ENCODE measurements at places on chromosomes 2 and 18. TPM values are rescaled to one million over a fixed set of nuclear protein-coding genes. Genes with fewer than 3 reads are reported as not detected.

GRCh38 chr2:225558399-225559071 is 159.0 kb downstream of the NYAP2 start:
- no peak overlapping the region for H3K4me3 ChIP-seq
- peaks cover 35% of the 10 kb centered on the region for H3K27me3 ChIP-seq
- peaks cover 7% of the 10 kb centered on the region for H3K4me1 ChIP-seq
- H3K27ac ChIP-seq = no peak overlapping the region
- no peaks in the 10 kb centered on the region for H3K36me3 ChIP-seq

DNA sequence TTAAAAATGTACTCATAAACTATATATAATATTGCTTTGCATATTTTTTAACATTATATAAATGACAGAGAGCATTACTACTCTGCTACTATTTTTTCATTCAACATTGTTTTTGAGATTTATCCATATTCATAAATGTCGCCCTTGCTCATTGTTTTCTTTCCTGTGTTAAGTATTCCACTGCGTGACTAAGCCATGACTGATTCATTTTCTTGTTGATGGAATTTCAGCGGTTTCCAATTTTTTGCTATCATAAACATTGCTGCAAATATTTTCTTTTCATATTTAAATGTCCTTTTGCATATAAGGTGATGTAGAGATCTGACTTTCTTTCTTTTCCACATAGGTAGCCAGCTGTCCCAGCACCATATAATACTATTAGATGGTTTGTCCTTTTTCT is 57.6 kb downstream of the SFXN5 start:
- peaks cover 15% of the 10 kb centered on the region for H3K4me1 ChIP-seq
- H3K27ac ChIP-seq = 0 out of 2 replicates have a peak overlapping the region, but pooled peaks have one; percentile 0
- no peak overlapping the region for H3K4me3 ChIP-seq
- peak; percentile 71 for DNase-seq
- no peaks in the 10 kb centered on the region for H3K27me3 ChIP-seq

Gene POTEE
- total RNA-seq = not detected

Gene USP37
- 11.6 TPM for total RNA-seq

DNA sequence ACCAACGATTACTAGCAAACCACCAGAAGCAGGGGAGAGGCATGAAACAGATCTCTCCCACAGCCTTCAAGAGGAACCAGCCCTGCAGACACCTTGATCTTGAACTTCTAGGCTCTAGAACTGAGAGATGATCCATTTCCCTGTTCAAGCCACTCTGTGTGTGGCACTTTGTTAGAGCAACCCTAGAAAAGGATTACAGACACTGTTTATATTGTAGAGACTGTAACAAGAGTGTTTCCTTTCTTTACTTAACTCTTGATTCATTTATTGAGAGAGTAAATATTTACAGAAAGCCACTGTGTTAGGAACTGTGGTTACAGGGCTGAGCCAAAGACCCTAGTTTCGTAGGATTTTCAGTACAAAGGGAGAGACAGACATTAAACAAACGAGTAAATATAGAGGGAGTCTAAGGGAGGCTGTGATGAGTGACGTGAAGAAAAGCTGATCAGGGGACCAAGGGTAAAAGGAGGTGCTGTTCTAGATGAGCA is 10.9 kb downstream of the CCDC68 start:
- H3K27me3 ChIP-seq = no peaks in the 10 kb centered on the region
- no peaks in the 10 kb centered on the region for H3K36me3 ChIP-seq
- peak overlapping the region; percentile 26 for H3K4me3 ChIP-seq

- no peak overlapping the region for H3K4me3 ChIP-seq
- peaks cover 72% of the 10 kb centered on the region for H3K27me3 ChIP-seq
- no peak overlapping the region for H3K27ac ChIP-seq
- no peaks in the 10 kb centered on the region for H3K4me1 ChIP-seq
- DNase-seq = no peak
- H3K36me3 ChIP-seq = no peaks in the 10 kb centered on the region
Observed at GRCh38 chr18:57154191-57154830, 7.4 kb downstream of the BOD1L2 start.

- peaks cover 14% of the 10 kb centered on the region for H3K36me3 ChIP-seq
- H3K4me1 ChIP-seq = peaks cover 14% of the 10 kb centered on the region
- H3K27ac ChIP-seq = no peak overlapping the region
Observed at GRCh38 chr2:60544062-60544461, 9.4 kb downstream of the BCL11A start.

GRCh38 chr18:22324191-22325131 is 93.3 kb downstream of the CTAGE1 start:
- no peaks in the 10 kb centered on the region for H3K36me3 ChIP-seq
- H3K27ac ChIP-seq = no peak overlapping the region
- H3K4me1 ChIP-seq = no peaks in the 10 kb centered on the region
- no peaks in the 10 kb centered on the region for H3K27me3 ChIP-seq
- H3K4me3 ChIP-seq = no peak overlapping the region

Measured in PC-3 (cell line).